ENCODE measurements at places on chromosomes 3 and 15.

DNA sequence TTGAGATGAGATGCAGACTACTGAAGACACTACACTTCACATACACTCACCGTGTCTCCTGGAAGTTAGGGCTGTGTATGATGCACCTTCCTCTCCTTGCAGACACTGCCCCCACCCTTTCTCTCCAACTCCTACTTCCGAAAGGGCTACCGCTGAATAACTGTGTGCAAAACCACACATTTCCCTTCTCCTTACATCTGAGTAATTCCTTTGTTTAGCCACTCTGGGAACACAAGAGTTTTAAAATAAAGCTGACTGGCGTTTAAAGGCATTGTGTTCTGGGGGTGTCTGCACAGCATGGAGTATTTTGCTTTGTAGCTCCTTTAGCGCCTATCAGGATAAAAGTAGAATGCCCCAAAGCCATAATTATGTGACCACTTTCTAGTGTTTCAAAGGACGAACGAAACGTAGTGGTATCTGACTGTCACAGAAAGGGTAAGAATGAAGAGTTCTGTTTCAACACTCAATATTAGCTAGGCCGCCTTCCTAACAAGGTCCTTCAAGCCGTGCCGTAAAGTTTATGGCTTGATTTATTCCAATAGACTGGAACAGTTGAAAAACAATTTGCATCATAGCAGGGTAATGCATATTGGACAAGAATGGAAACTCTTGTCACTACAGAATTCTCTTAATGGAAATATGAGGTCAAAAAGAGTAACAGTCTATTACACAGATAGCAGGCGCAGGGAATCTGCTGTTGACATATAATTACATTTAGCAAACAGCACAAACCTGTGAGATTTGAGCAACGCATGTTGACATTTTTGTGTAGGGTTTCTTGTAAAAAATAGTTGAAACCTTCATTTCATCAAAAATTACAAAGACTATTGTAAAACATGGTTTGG, 619.9 kb downstream of the FOXP1 start:
- DNase-seq, result no peak

GRCh38 chr15:32872621-32873283, 154.9 kb downstream of the GREM1 start:
- DNase-seq, result no peak

GRCh38 chr3:100641471-100642032, 32.2 kb downstream of the ADGRG7 start:
- DNase-seq, result no peak

DNA sequence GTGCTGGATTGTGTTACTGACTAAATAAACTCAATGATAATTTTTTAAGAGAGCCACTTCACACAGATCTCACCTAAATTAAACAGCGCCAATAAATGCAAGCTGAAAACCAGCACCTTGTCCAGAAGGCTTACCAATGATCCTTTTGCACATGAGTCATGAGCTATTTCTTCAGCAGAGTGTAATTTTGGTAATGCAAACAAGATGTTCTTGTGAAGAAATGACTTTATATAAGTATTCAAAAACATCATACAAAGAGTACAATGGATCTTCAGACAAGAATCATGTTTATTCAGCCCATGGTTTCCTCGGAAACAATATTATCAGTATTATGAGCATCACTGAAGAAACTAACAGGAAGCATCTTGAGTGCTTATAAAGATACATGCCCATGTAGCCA, 263.8 kb upstream of the UBE2E2 start:
- DNase-seq, result no peak

GRCh38 chr15:51971032-51971374, 575 bp downstream of the LEO1 start:
- DNase-seq, result no peak

DNA sequence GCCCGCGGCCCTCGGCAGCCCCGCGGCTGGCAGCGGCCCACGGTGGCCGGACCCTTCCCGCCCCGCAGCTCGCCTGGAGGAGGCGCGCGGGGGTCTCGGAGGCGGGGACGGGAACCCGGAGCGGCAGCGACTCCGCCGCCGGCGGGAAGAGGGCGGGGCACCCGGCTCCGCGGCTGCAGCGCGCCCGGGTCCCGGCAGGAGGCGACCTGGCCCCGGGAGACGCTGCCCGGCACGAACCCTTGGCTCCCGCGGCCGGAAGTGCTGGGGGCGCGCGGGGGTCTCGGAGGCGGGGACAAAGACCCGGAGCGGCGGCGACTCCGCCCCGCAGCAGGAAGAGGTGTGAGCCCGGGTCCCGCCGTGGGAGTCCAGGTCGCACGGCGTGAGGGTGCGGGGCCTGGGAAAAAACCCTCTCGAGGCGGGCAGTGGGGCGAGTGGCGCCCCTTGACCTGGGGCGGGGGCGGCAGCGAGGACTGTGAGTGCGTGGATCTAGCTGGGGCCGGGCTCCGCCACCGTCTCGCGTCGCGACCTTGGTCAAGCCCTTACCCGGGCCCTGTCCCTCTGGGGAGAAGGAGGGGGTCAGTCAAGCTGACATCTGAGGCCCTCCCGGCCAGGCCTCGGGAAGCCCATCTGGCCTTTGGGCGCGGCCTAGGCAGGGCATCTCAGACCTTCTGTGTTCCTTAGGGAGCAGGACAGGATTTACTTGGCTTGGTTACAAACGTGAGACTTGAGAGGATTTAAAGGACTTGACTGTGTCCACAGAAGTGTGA, at the start of gene CIB2:
Gene CIB2 (minus strand): TSS at position 151 of the 767 bp plus-strand sequence. CDS start 230 bp downstream, outside the sequence.
- DNase-seq, result peak; percentile 65

DNA sequence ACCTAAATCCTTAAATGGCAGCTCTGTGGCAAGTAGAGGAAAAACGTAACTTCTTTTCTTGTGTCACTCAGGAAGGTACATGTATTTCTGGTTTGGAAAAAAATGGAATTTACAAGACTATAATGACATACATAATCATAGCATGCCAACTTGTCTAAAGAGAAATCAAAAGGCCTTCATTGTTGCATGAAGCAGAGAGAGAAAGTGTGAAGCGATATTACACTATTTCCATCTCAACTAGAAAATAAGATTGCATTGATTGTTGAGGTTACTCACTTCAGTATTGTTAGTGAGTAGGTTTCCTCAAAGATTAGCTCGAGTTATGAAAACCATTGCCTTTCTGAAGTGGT, 67.2 kb upstream of the GCSAM start:
- DNase-seq, result no peak

DNA sequence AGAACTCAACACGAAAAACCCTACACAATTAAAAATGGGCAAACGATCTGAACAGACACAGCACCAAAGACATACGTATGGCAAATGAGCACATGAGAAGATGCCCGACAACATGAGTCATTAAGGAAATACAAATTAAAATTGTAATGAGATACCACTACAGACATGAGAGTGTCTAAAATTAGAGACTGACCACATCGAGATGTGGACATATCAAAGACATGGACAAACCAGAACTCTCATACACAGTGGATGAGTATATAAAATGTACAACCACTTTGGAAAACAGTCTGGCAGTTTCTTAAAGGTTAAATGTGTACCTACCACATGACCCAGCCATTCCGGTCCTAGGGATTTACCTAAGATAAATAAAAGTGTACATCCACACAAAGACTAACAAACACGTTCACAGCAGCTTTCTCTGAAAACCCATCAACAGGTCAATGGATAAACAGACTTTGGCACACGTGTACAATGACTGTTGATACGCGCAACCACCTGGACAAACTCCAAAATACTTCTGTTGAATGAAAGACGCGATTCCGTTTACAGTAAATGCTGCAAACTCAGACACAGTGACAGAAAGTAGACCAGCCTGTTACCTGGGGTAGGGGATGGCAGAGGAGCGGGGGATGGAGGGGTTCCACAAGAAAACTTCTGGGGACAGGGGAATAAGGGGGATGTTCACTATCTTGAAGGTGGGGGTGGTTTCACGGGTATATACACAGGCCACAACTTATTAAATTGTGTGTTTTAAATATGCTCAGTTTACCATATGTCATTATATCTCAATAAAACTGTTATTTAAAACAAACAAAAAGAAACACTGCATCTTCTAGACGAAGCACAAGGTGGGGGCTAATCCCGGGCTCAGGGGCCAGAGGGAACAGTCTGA, 2.1 kb downstream of the TNK2 start:
- DNase-seq, result peak; percentile 62

DNA sequence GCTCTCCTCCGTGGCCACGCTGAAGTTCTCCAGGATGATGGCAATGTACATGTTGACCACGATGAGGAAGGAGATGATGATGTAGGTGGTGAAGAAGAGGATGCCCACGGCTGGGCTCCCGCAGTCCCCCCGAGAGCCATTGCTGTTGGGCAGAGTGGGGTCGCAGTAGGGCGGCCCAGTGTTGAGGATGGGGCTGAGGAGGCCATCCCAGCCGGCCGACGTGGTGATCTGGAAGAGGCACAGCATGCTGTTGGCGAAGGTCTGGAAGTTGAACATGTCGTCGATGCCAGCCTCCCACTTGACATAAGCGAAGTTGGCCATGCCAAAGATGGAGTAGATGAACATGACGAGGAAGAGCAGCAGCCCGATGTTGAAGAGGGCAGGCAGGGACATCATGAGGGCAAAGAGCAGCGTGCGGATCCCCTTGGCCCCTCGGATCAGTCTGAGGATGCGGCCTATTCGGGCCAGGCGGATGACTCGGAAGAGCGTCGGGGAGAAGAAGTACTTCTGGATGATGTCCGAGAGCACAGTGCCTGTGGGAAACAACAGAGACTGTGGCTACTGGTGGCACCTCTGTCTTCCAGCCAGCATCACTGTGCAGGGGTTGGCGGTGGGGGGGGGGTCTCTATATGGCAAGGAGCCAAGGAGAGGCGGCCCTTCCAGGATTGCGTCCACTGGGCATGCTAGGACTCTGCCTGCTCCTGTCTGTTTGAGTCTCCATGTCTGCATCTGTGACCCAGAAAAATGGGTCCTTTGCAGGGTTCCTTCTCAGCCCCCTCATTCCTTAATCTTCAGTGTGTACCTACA, 55.1 kb downstream of the EXOG start:
- DNase-seq, result no peak

GRCh38 chr15:80710635-80711554, 15.8 kb downstream of the ABHD17C start:
- no peak for DNase-seq

GRCh38 chr15:90294601-90295269, 29.3 kb downstream of the NGRN start:
- peak; percentile 60 for DNase-seq

- no peak for DNase-seq
Measured at GRCh38 chr15:93460717-93461116, 371.7 kb upstream of the RGMA start.

Measured in NCI-H2081 (cell line).